ENCODE measurements at places on chromosomes 7 and 10.

GRCh38 chr10:119504651-119505050 lies 37.9 kb downstream of the RGS10 start:
- no peak for DNase-seq

- no peak for DNase-seq
Observed at GRCh38 chr7:5767066-5767465, 14.4 kb downstream of the RNF216 start.

GRCh38 chr10:69382382-69383117 lies 34.2 kb downstream of the TACR2 start:
- DNase-seq, result no peak

DNA sequence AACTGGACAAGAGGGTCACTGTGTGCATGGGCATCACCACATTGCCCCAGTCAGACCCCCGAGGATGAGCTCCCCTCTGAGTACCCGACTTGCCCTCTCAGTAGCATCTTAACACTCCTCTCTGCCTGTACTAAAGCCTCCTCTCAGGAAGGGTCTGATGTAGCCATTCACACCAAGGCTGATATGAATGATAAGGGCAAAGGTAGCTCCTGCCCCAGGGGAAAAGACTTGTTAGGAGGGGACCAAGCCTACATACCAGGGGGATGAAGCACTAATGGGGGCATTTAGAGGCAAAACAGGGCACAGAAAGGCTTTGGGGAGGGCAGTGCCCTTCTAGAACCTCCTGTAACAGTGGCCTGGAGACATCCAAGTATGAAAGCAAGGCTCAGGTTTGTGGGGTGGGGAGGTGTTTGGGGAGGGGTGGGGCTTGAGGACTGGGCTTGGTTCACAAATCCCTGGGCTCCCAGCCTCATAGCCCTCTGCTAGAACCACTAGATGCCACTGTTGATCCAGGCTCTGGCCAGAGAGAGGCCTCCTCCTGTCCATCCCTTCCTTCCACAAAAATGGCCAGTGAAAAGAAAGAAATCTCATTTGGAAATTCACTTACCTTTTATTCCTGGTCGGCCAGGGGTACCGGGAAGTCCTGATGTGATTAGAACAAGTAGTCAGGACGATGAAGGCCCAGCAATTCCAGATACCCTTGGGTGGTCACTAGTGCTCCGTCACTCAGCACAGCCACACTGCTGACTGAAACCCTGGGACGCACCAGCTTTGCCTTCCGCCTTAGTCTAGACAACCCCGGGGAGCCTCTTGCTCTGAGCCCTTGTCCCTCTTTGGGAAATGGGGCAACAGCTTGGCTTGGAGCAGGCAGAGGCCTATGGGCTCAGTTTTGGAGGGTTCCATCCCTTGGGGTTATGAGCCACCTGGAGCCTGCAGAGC lies 40.3 kb downstream of the COL17A1 start:
- DNase-seq, result no peak

GRCh38 chr10:137031-137430 lies 1.8 kb downstream of the ZMYND11 start:
- DNase-seq, result no peak

DNA sequence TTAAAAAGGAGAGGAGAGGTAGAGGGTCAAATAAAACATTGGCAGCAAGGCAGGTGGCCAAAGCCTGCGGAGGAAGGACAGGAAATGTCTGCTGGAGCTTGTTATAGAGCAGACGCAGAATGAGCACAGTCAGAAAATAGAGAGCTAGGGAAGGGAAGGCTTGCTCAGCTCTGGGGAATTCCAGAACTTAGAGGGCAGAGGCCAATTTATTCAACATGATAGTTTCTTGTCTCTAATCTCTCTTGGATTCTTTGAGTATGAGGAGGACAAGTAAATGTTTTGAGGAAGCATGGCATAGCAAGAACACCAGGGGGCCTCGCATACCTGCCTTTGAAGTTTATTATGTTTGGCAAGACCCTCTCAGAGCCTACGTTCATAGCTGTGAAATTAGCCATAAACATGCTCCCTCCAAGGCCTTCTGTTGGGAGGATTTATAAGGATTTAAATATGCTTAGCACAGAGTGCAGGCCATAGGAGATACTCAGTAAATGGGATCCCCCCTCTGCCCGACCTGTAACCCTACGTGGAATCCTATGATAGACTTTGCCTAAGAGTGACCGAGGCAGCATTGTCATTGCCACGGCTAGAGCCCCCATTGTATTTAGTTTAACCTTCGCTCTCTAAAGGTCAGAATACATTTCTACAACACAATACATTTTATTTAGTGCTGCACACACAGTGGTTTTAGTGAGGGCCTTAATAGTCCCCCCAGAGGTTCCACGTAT lies 293.9 kb downstream of the CCDC3 start:
- DNase-seq, result no peak

DNA sequence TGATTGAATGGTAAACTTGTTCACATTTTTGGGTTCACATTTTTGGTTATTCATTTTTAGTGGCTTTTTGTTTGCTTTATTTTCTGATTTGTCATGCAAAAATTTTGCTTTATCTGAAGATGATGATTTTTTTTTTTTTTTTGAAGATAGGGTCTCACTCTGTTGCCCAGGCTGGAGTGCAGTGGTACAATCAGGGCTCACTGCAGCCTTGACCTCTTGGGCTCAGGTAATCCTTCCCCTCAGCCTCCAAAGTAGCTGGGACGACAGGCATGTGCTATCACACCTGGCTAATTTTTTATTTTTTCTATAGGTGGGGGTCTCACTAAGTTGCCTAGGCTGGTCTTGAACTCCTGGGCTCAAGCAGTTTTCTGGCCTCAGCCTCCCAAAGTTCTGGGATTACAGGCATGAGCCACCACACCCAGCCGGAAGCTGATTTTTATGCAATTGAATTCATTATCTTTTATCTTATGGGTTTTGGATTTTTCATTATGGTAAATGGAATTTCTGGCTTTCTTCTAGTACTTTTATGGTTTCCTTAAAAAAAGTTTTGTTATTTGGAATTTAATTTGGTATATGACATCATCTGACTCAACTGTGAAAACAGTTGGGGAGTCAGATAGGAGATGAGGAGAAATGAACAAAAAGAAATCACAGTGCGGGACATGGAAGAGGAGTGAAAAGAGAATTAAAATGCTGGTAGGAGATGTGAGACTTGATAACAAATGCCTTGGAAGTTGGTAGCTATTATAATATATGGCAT lies 158.7 kb downstream of the LRMDA start:
- no peak for DNase-seq

- DNase-seq, result no peak
Observed at GRCh38 chr10:123377883-123378282, 223.7 kb downstream of the BUB3 start.

GRCh38 chr10:69470463-69471384 lies 19.5 kb downstream of the TSPAN15 start:
- no peak for DNase-seq

DNA sequence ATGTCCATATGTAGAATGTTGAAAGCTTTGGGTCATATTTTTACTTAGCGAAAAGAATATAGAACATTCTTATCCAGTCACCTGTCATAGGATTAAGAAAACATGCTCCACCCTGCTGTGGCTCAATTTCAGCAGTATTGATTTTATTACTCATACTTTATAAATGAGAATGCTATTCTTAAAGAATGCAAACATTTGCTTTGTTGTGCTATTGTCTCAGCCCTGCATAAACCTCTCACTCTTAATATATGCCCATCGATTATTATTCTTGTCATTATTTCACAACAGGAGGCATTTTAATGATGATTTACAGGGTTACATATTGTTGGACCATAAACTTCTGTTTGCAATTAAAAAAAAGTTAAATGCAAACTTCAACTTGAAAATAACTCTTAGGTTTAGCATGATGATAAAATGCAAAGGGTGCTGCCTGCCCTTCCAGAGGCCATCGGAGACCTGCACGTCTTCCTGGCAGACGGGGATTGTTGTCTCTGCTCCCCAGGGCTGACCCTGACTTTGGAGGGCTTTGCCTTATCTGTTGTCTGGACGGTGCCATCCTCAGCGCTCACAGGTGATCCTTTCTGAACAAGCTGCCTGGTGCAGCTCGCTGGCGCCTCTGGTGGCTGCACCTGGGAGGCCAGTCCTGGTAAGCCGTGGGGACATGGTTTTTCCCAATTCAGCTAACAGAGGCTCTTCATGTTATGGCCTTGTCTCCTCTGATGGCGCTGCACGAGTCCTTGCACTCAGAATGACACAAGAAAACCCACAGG lies 50.0 kb upstream of the SHH start:
- no peak for DNase-seq

GRCh38 chr10:117472872-117473271 lies 69.7 kb upstream of the EMX2 start:
- no peak for DNase-seq

DNA sequence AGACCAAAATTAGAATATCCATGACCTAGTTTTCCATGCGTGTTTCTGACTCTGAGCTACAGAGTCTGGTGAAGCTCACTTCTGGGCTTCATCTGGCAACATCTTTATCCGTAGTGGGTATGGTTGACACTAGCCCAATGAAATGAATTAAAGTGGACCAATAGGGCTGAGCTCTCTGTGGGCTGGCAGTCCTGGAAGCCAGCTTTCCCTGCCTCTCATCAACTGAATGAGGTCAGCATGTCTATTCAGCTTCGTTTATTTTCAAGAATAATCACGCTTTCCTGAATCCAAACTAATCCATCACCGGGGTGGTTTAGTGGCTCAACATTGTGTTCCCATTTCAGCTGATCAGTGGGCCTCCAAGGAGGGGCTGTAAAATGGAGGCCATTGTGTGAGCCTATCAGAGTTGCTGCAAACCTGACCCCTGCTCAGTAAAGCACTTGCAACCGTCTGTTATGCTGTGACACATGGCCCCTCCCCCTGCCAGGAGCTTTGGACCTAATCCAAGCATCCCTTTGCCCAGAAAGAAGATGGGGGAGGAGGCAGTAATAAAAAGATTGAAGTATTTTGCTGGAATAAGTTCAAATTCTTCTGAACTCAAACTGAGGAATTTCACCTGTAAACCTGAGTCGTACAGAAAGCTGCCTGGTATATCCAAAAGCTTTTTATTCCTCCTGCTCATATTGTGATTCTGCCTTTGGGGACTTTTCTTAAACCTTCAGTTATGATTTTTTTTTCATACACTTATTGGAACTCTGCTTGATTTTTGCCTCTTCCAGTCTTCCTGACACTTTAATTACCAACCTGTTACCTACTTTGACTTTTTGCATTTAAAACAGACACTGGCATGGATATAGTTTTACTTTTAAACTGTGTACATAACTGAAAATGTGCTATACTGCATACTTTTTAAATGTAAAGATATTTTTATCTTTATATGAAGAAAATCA lies 35.5 kb downstream of the CAV1 start:
- no peak for DNase-seq

GRCh38 chr7:111953611-111954010 lies 252.6 kb downstream of the DOCK4 start:
- DNase-seq, result peak; percentile 47

DNA sequence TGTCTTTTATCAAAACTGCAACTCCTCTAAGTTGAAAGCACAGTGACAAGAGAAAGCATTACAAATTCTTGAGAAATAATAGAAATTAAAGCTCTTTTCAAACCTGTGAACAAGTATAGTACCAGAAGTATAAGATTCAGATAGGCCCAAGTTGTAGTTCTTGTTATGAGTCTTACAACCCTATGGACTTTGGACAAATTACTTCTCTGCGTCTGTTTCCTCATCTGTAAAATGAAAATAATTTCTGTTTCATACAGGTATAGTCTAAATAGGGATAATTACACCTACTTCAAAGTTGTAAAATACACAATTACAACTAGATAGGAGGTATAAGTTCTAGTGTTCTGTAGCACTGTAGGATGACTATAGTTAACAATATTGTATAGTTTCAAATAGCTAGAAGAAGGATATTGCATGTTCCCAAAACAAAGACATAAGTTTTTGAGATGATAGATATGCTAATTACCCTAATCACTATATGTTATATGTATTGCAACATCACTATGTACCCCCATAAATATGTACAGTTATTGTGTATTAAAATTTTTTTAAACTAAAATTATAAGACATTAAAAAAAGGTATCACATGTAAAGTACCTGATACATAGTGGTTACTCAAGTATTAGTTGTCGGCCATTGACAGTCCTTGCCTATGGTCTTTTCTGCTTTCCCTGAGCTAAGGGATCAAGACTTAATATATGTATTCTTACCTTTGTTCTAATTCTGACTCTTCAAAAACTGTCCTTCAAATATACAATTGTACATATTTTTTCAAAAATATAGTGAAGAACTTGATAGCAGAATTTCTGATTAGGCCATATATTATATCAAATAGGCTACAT lies 1.8 kb upstream of the WASL start:
- DNase-seq, result no peak

DNA sequence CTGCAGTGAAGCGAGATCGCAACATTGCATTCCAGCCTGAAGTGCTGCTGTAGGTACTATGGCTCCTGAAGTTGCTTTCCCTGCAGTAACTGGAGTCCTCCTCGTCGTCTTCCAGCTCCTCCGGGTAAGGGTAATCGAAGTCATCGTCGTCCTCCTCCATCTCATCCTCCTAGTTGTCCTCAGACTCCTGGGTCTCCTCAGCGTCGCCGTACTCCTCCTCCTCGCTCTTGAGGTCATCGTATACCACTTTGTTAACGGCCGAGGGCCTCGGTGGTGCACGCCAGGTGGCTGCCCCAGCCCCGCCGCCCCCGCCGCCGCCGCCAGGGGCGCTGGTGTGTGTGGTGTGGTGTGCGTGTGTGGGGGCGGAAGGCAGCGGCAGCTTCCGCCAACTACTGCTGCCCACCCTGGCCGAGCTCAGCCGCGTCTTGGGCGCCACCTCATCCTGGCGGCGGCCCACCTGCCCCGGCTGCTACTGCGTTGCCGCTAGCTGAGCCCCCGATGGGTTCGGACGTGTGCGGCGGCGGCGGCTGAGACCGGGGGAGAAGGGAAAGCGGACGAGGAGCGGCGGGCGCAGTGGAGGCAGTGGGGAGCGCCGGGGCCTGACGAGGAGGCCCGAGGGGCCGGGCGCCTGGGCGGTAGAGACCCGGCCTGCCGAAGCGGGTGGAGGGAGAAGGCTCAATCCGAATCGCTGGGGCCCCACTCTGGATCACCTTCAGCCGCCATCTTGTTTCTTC lies 11.8 kb upstream of the ACBD5 start:
- no peak for DNase-seq

DNA sequence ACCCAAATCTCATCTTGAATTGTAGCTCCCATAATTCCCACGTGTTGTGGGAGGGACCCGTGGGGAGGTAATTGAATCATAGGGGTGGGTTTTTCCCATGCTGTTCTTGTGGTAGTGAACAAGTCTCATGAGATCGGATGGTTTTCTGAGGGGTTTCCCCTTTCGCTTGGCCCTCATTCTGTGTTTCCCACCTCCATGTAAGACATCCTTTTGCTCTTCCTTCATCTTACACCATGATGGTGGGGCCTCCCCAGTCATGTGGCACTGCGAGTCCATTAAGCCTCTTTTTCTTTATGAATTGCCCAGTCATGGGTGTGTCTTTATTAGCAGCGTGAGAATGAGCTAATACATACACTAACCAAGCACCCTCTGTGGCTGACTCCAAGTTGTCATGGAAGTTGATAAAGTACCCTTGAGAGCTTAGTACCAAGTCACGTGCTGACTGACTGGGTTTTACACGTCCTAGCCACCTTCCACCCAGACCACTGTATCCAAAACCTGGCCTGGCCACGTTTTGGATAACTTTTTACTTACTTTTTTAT lies 614.4 kb downstream of the SDK1 start:
- DNase-seq, result no peak

- DNase-seq, result no peak
Observed at GRCh38 chr7:21773326-21773725, 172.4 kb downstream of the CDCA7L start.

GRCh38 chr10:110833234-110833940 lies 38.3 kb upstream of the PDCD4 start:
- no peak for DNase-seq

- DNase-seq, result no peak
Observed at GRCh38 chr7:99489235-99489634, 10.8 kb downstream of the ZNF394 start.

Data from NCI-H187 treated with DMSO at 0.1 percent for 48 hours (cell line).